ENCODE measurements at places on chromosomes 7 and 10.

DNA sequence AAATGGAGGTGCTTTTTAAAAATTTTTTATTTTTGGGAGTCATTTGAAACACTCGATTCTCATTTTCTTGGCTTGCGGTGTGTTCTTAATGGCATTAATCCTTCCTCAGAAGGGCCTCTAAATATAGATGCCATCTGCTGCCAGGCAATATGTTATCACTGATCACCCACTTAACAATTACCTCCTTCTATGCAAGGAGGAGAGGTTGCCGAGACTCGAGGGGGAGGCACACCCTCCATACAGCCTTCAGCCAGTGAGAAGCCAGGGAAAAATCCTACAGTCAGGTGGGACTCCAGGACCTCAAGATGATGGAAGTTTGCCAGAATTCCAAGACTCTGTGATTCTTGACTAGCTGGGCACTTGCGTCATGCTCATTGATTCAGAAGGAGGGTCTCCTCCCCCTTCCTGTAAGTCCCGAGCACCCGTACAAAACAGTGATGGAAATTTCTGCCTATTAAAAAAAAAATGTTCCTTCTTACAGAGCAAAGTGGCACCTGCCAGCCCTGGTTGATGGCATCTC, 574.5 kb downstream of the TYW1 start:
- DNase-seq = no peak

DNA sequence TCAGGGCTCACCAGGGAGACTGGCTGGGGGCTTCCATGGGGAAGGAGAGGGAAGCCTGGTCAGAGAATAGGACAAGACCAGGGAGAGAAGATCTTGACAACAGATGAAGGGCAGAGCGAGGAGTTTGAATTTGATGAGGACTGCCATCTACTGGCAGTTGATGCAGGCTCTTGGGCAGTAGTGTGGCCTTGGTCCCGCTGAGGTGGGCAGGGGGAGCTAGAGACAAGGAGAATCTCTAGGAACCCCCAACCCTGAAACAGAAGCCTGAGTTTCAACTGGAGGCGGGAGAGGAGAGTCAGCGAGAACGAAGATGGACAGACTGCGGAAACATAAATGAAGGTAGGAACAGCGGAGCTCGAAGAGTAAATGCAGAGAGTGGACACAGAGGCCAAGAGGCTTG, 81.0 kb downstream of the PPP1R3C start:
- no peak for DNase-seq

GRCh38 chr10:113423981-113424721, 128.7 kb upstream of the HABP2 start:
- DNase-seq = no peak

DNA sequence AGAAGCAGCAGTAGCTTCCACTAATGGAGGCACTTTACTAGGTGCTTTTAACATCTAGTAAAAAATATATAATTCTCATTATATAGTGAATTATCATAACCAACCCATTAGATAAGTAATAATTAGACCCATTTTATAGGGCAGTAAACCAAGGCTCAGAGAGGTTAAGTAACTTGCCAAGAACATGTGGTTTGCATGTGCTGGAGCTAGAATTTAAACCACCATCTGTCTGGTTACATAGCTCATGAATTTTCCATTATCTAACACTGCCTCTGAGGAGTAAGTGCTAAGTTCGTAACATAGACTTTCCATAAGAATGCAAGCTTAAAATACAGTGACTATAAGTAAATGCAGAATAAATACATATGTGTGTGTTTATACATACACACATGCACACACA, 41.9 kb downstream of the CREB3L2 start:
- no peak for DNase-seq

- no peak for DNase-seq
Measured at GRCh38 chr7:82312646-82313045, 130.9 kb downstream of the CACNA2D1 start.

- DNase-seq = no peak
Measured at GRCh38 chr10:15896654-15897053, 36.3 kb upstream of the MINDY3 start.

DNA sequence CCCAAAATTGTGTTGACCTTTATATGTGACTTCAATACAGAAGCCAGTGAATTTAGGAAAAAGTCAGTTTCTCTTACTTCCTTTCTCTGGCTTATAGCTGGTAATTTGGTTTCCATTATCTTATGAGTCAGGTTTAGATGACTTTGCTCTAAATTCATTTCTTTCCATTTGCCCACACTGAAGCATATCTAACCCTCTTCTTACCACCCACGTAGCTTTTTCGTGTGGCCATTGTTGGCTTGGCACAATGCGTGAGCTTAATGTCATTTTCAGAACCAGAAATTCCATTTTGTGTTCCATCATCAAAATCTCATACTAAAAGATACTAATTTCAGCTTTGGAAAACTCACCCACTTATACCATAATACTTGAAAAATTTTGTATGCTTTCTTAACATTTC, 271.2 kb downstream of the INHBA start:
- DNase-seq = no peak

DNA sequence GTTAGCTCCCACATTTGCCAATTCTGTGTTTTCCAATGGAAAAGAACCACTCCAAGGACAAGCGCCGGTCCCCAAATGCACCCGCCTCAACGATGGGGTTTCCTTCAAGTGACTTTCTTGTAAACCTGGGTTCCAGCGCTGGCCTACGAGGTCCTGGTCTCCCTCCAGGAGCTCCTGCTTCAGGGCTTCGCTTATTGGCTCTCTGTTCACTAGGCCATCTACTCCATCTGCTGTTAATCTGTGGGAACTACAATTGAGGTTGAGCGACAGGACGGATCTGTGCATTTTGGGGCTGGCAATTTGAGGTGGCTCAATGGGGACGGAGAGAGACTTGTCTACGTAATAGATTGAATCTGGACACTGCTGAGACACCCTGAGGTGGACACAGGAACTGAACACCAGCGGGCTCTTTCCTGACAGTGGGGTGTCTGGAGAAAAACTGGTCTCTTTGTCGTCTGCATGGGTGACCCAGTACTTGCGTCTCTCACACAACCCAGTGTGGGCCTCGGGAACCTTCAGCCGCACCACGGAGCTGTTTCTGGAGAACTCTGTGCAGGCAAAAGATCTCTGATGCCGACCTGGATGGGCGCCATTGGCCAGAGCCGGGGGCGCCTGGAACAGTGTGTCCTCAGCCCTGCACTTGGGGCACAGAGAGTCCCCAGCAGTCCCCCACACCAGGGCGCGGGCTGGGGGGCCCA, 115.9 kb upstream of the ADAM12 start:
- no peak for DNase-seq

GRCh38 chr7:128875523-128875948, 12.9 kb downstream of the ATP6V1F start:
- no peak for DNase-seq

DNA sequence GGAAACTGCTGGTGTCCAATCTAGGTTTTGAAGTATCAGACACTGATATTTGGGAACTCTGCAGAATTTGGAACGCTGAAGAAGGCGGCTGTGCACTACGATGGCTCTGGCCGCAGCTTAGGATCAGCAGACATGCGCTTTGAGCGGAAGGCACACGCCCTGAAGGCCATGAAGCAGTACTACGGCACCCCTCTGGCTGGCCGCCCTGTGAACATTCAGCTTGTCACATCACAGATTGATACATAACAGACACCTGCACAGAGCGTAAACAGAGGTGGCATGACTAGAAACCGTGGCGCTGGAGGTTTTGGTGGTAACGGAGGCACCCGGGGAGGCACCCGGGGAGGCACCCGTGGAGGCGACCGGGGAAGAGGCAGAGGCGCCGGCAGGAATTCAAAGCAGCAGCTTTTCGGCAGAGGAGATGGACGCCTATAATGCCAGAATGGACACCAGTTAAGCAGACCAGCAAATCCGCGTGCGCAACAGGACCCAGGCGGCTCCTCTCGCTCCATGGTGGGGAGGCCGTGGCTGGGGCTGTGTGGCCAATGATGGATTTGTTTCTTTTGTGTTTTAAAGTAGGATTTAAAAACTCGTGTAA, 22.2 kb upstream of the CCL24 start:
- DNase-seq = no peak

DNA sequence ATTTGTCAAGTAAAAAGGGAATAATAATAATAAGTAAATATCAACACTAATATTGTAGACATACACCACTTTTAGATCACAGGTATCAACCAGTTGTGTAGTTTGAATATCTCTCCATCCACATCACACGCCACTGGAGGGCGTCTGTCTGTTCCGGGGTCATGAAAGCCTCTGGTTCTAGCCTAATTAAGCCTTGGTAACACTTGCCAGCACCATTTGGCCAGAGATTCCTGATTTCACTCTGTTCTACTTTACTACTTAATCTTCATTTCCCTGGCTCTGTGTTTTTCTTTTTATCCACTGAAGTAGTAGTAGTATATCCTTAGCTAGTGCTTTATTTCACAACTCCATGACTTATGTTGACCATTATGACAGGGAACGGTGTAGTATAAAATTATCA, 285.6 kb upstream of the POM121L12 start:
- no peak for DNase-seq

- no peak for DNase-seq
Measured at GRCh38 chr10:78516236-78516635, 482.6 kb downstream of the RPS24 start.

DNA sequence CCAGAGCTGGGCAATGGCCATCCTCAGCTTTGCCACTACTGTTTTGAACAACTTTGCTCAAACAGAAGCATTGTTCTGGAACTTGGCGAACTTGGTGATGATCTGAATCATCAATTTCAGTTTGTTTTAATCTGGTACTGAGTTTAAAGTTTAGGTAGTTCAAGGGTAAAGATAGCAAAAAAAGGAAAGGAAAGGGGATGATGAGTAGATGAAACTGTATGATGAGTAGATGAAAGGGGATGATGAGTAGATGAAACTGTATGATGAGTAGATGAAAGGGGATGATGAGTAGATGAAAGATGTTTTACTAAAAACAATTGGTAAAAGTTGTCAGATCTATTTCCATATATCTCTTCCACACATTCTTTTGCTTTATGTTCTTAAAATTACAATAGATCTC, 737.0 kb downstream of the LRMDA start:
- no peak for DNase-seq

DNA sequence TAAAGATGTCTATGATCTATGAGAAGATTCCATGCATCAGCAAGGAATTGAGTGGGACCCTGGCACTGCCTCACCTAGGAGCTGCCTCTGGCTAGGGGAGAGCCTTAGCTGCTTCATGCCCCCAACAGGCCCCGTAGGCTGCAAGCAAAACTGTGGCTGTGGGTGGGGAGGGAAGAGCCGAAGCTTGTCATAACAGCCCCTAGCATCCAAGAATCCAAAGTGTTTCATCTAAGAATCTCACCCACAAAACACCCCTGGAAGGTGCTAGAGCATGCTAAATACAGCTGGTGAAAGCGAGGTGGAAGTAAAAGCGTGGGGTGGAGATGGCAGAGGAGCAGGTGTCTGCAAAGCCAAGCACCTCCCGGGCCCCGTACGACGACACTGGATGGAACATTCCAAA, 87.5 kb upstream of the C1QL3 start:
- DNase-seq = no peak

- no peak for DNase-seq
Measured at GRCh38 chr7:6273917-6274630, 1.6 kb upstream of the CYTH3 start.

DNA sequence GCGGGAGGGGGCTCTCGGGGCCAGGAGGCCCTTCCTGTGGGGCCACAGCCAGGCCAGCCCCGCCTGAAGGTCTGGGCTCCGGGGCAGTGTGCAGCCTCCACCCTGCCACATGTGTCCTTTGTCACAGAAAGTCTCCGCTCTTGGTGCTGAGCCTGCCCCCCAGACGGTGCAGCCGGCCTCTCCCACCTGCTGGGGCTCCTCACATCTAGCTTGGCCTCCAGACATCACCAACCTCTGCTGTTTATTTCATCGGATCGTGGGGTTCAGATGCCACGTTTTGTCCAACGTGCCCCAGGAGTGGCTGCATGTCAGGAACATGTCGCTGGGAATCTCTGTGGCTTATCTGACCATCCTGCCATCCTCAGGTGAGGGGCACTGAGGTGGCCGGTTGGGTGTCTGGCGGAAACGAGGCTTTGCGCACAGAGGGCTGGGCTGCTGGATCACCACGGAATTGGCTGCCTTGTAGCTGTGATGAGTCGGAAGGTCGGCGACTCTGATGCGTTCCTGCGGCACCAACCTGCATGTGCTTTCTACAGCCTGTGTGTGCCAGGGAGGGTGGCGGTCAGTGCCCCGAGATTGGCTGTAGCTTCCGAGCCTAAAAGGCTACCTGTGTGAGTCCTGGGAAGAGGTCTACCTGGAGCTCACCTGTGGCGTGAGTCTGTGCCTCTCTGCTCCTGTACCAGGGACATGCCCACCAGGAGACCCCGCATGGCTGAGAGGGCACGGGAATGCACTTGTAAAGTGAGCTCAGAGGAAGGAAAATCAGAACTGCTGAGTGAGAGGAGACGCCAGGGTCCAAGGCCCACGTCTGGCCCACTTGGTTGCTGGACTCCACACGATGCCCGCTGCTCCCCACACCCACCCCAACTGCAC, 316.4 kb downstream of the DNAJB6 start:
- DNase-seq = no peak

All from stimulated activated CD8-positive, alpha-beta memory T cell treated with anti-CD3 and anti-CD28 coated beads, Interleukin-15, amount 100 ng/mL, for 24 hours (primary cell).